ENCODE measurements at places on chromosomes 7 and 10. TPM values are rescaled to one million over a fixed set of nuclear protein-coding genes. Genes with fewer than 3 reads are reported as not detected.

The EEPD1 gene
- total RNA-seq, result 19.0 TPM

The MRPS17 gene
- total RNA-seq, result 5.3 TPM

The MACROH2A2 gene
- 11.0 TPM for total RNA-seq

DNA sequence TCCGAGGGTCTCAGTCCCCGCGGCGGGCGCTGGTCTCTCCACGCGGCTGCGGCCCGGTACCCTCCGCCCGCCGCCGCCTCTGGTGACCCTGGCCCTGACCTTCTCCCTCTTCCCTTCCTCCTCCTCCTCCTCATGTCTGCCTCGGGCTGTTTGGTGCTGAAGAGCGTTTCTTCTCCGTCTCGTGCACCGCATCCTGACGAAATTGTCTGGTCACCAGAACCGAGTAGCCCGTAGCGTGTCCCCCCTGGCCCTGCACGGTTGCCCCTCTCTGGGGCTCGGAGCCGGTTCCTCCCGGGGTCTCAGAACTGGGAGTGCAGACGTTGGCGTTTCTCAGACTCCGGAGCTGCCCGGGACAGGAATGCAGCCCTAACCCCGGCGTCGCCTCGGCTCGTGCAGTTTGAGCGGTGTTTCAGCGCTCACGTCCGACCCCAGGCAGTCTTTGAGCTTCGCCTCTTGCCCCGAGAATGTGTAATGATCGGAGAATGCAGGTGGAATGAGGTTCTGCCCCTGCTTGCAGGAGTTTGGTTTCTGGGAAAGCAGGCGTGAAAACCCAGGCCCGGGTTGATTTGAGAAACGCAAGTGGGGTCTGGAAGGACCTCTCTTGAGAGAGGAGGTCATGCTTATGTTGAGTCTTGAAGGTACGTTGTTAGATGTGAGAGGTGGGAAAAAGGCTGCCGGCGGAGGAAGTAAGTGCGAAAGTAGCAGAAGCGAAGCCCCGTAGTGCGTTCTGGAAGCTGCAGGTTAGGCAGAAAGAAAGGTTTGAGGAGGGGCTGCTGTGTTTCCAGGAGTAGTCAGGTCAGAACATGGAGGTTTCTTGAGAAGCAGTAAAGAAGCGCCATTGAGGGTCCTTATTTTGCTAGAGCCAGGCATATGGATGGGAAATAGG, 743 bp downstream of the RBM17 start:
- DNase-seq, result no peak

DNA sequence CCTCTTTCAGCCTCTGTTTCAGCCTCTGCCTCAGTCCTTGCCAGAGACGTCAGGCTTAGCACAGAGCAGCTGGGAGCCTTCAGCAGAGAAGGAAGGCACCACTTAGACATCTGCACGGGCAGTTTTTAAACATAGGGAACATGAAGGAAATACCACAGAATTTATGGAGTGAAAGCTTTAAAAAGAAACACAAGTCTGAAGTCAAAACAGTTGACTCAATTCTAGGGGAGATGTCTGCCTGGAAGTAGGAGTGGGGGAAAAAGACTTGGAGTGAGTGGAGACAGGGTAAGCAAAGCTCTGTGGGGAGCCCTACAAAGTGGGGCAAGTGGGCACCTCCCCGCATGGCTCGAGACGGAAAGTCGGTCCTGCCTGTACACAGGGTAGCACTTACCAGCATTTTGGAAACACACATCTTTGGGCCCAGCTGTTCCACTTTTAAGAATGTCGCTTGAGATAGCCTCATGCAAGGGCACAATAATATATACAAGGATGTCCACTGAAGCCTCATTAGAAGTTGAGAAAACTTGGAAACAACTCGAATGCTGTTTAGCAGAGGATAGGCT, 5.0 kb upstream of the TBXAS1 start:
- DNase-seq, result no peak

DNA sequence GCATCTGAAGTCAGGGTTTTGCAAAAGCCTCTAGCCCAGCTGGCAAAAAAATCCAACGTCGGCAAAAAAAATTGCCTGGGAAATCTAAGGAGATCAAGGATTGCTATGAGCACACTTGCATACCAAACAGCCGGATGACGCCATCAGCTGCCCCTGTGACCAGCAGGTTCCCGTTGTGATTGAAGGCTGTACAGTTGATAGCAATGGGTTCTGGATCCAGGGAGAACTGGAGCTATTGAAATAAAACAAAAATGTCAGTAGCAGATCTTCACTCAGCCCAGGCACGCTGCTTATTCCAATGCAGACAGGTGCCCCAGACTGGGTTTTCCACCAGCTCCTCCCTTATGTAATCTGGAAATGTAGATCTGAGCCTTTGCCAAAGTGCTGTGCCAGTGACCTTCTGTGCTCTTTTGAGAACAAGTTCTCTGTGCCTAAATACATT, 18.7 kb upstream of the CYREN start:
- DNase-seq, result no peak

DNA sequence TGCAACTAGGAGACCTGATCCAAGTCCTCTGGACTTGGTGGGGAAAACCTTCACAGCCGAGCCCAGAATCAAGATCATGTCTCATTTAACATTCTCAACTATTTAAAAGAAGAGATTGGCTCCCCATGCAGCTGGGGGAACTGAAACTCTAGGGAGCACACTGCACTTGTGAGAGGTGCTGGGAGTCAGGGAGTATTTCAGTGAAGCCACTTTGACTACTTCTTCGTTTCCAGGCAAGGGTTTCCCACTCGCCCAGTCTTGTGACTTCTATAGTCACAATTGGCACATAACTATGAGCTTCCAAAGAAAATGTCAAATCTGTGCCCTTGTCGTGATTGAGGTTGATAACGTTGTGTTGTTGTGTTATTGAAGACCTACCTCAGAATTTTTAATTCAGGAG, 62.9 kb downstream of the AKR1B1 start:
- no peak for DNase-seq

Measured in lower leg skin (tissue), 4 donors.